NCI-H774 (cell line): ENCODE measurements at places on chromosomes 13 and 19.
A peak's percentile ranks its signal among the peaks of the same experiment; 100 is the strongest.

GRCh38 chr19:17841371-17841809 lies 6.4 kb downstream of the JAK3 start:
- DNase-seq = no peak

GRCh38 chr13:33119856-33120543 lies 103.8 kb downstream of the KL start:
- no peak for DNase-seq

DNA sequence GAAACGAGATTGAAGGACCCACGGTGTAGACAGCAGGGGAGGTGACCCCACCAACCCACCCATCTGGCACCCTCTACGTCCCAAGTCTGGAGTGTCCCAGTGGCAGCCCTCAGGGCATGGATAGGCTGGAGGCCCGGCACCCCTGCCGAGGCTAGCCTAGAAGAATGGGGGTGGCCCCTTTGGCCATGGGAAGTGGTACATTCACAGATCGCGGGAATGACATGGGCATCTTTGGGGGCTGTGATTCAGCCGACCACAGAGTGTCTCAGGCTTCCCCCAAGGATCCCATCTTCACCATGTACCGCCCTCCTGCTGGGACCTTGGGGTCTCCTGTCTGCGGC lies 11.3 kb upstream of the MKNK2 start:
- no peak for DNase-seq

DNA sequence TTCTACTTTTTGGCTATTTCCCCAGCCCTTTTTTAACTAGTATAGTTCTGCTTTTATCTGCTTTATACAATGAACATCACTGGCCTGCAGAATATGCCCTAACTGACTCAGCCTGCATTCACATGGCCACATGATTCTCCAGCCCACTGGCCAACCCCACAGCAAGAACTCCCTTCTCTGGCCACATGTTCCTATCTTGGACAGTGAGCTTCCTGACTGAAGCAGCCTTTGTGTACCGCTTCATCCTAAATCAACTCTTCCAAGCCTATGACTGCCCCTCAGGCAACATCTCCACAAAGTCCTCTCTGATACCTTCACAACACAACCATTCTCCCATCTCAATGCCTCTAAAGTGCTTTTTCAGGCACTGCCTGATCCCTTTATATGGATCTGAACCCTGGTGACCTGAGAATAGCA lies 214.1 kb downstream of the COL4A1 start:
- no peak for DNase-seq

GRCh38 chr13:80499536-80500290 lies 158.8 kb upstream of the SPRY2 start:
- DNase-seq = no peak

GRCh38 chr19:4906963-4907362 lies 2.3 kb upstream of the UHRF1 start:
- no peak for DNase-seq

- no peak for DNase-seq
Observed at GRCh38 chr19:2064788-2065524, 13.9 kb upstream of the MKNK2 start.

DNA sequence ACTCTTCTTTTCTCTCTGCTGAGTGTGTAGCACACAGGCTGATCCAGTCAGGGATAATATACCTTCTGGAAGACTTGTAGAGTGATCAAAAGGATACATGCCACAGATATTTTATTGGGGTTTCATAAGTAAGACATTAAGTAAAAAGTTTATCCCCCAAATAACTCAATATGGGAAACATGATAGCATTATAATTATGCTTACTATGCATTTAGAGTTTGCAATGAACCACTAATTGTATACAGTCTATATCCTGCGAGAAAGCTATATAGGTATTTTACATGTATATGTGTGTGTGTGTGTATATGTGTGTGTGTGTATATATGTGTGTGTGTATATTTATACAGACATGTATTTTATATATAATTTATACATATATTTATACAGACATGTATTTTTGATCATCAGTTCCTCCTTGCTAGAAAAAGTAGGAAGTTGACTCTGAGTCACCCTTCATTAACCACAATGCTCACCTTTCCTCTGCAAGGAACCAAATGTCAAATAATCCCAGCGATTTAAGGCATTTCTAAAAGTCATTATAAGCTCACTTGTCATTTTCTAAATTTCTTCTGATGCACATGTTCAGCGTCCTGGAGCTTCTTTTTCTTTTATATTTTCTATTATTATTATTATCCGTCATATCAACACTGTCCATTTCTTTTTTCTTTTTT lies 312.5 kb upstream of the OBI1 start:
- no peak for DNase-seq

DNA sequence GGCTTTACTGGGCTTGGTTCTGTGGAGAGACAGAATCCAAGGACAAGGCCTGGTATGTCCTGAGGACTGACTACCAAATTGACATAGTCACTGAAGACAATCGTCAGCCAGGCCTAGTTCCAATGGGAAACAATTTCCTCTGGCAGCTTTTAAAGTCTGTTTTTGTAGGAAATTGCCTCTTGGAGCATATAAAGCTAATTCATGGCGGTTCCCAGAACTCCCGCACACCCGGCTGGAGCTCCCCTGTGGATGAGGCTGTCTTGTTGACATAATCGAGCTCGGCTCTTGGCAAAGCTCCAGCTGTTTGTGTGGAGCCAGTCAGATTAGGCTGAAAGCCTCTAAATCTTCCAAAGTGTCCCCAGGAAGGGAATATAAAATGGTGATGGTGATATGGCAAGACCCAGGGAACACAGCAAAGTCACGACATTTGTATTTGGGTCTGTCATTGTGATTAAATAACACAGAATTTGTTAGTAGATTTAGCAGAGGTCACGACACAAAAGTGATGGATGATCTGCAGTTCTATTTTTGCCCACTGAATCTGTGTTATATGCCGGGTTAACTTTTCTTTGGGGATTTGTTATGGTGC lies 395.0 kb downstream of the PCDH9 start:
- peak; percentile 62 for DNase-seq

GRCh38 chr13:69935043-69935442 lies 172.6 kb upstream of the ATXN8OS start:
- no peak for DNase-seq

DNA sequence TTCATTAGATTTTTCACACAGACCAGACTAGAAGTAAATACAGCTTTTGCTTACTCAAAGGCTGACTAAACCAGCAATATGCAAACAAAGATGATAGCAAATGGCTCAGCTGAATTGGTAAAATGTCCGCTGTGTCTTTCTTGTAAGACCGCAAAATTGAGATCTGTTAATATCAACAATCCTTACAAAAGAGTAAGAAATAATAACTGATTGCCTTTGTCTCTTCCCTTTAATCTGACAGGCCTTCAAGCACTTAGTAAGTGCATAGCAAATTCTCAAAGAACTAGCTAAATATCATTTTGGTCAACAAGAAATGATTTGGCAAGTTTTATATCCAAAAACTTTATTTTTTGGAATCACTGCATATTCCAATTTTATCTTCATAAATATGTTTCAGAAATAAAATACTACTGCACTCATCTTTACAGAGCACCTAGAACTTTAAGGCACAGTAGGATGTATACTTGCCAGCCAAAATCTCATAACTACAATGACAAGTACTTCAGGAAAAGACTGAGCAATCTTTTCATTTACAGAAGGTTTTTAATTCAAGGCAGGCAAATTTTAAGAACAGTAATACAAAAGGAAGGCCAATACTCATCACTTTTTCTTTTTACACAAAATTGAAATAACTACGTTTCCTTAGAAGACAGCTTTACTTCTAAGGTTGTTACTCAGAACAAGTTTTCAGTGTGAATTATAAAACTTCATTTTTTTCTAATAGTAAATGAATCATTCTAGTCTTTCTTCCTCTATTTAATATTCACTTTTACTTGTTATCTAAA lies 1.1 kb downstream of the ELF1 start:
- peak; percentile 10 for DNase-seq

DNA sequence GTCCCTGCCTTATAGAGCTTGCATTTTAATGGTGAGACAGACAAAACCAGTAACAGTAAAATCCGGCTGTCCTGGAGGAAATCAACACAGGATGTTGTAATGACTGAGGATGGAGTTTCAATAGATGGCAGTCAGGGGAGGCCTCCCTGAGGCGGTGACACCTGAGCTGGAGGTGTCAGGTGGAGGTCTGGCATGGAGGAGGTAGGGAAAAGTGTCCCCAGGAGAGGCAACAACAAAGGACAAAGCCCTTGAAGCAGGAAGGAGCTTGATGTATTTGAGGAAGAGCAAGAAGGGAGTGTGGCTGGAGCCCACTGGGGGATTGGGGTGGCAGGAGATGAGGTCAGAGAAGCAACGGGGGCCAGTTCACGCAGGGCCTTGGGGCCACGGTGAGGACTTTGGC lies 7.8 kb downstream of the GRIN2D start:
- no peak for DNase-seq

GRCh38 chr13:99548448-99548847 lies 47.2 kb downstream of the TM9SF2 start:
- no peak for DNase-seq

DNA sequence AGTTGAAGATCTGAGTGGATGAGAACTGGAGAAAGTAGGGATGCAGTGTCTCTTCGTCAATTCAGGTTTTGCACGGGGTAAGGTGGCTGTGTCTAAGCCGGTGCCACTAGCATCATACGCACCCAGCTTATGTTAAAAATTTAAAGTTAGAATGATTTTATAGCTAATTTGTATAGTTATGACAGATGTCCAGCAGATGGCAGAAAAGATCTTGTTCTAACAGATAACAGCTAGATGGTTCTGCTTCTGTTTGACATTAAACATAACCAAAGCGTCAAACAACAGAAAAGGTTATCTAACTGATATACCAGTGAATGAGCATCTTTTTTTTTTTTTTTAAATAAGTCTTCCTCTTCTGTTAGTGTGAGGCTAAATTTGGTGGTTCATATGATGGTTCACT lies 18.8 kb upstream of the EDDM13 start:
- DNase-seq = peak; percentile 48
